ENCODE measurements at places on chromosomes 2 and 18.

- DNase-seq = no peak
Measured at GRCh38 chr2:99404797-99405669, 67.8 kb downstream of the EIF5B start.

DNA sequence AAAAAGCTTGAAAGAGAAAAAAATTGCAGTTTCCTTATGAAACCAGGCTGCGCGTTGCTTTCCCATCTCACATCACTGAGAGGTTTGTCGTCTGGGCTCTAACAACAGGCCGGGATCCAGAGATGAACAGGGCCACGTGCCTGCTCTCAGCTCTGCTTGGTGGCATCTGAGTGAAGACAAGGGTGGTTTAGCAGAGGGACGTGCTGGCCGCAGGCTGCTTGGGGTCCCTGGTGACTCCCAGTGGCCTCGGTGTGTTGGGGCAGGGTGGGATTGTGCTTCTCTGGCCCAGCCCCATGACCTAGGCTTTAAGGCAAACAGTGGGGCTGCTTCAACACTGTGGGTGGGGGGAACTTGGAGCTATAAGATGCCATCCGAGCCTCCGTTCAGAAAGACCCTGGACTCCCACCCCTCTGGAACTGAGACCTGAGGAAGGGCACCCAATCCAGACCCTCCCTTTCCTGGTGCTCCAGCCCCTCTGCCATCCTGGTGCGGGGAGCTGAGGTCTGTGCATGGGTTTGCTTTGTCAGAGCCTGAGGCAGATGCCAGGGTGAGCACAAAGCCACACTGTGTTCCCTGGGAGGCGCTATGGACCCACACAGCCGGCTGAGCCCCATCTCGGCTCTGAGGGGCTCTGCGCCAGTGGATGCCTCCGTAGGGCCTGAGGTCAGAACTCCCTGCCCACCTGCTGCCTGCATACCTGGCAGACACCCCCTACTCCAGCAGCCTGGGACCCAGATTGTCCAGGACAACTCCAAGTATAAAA lies 18.4 kb upstream of the HPCAL1 start:
- DNase-seq = no peak

DNA sequence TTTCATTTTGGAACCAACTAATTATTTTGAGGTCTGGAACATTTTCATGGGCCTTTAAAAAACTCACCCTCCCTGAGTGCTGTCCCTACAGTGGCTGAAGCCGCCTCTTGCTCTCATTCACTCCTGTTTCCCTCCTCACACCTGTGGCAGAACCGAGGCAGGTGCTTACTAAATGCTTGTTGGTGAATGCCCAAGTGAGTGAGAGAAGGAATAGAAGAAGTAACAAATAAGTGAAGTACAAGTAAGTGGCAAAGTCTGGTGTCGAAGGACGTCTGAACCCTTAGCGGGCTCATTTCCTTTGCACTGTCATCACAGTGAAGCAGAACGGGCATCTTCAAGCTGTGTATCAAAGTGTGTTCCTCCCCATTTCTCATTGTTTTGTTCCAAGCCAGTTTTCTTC lies 135.2 kb downstream of the RHBDD1 start:
- DNase-seq = no peak

DNA sequence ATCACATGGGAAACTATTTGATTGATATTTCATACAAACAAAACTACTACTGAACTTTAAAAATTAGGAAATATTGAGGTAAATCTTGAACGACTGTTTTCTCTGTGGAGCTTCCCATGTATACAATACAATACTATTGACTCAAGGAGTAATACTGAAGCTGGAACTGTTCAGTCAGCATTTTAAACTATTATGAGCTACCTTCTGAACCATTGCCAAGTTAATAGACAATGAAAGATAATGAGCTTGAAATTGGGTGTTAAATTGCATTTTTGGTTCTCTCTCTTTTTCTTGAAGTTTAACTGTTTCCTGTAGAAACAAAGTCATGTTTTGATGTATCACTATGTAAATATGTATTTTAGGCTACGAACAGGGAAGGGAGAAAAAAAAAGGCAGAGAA lies 569.2 kb downstream of the ZEB2 start:
- DNase-seq = no peak

DNA sequence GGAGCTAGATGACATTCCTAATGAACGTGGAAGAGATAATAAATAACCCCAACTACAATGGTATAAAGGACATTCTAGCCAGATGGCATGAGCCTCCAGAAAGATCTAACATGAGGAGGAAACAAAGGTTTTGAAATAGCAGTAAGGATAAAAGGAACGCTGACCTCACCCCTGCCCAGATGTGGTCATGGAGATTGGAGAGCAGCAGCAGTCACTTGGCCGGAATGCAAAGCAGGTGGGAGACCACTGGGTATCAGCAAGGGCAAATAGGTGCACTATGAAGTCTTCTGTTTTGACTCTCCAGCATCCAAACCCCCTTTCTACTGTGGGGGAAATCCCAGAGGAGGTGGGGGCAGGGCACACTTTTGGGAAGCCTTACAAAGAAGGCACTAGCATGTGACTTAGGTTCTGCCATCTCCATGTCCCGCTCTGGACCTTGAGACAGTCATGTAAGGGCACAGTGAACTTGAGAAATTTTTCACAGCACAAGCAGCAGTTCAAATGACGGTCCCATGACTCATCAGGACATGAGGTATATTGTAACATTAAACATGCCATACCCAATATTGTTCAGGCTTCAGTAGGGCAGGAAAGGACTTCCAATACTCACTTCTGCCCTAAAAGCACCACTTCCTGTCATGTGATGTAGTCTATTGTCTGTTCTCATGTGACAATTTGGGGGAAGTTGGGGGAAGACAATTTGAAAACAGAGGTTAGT lies 55.2 kb downstream of the METTL4 start:
- peak; percentile 18 for DNase-seq

DNA sequence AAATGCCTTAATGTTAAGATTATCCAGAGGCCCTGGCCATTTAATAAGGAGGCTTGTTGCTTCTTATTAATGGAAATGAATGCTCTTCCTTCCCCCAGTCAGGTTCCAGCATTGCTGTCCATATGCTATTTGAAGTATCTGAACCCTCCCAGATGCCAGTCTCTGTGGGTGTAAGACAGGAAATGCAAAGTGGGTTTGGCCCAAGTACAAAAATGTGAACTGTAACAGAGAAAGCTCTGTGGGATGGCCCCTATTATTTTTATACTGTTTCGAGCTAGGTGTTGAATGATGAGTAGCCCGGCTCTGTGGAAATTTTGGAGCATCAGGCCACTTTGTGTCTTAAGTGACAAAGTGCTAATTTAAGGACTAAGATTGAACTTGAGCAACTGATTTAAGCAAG lies 141.0 kb downstream of the UXS1 start:
- DNase-seq = peak; percentile 45

DNA sequence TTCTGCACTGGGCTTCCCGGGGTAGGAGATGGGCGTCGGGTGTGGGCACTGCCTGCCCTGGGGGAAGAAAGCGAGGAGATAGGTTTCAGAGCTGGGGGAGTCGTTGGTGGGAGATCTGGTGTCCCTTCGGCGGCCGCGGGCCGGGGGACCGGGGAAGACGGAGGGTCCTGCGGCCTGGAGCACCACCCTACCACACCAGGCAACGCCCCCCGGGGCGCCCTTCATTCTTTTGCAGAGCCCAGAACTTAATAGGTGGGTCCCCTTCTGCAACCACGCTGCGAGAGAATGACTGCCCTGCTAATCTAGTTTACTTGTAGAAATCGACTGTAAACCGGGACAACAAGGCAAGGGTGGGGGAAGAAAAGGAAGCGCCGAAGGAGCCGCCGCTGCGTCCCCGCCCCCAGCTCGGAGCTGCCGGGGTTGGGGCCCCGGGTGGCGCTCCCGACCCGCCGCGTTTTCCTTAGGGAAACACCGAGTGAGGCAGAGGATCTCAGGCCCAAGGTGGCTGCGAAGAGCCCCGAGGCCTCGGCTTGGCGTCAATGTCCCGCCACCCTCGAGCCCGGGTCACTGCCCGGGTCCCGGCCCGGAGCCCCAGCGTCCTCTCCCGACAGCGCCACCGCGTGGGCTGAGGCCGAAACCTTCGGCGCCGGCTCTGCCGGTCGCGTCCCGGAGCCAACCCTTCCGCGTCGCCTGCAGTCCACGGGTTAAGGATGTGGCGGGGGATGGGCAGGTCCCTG lies 5.4 kb upstream of the SATB2 start:
- peak; percentile 44 for DNase-seq

DNA sequence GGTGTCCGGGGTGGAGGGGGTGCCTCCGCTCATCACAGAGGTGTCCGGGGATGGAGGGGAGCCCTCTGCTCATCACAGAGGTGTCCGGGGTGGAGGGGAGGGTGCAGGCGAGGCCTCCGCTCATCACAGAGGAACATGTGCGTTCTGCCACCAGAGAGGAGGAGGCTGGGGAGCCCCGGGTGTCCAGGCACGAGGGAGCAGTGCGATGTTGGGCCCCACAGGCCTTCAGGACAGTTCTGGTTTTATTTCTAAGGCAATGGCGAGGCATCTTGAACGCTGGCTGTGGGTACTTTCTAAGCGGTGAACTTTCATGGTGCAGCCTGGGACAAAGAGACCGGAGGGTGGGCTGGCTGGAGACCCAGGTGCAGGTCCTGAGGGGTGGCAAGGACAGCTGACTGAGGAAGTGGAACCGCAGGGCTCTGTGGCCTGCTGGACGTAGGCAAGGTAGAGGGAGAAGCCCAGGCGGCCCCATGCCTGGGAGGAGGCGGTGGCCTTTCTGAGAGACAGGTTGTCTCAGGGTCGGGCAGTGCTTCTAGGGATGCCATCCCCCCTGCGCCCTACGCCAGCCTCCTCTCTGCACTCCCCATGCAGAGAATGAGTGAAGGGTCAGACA lies 196.6 kb upstream of the SALL3 start:
- DNase-seq = no peak

- DNase-seq = no peak
Measured at GRCh38 chr2:188984065-188984491, 9.9 kb downstream of the COL3A1 start.

- no peak for DNase-seq
Measured at GRCh38 chr2:170485254-170486026, 229.7 kb upstream of the SP5 start.

- DNase-seq = no peak
Measured at GRCh38 chr2:237474442-237474911, 12.6 kb upstream of the MLPH start.

GRCh38 chr2:121662656-121663055 lies 13.4 kb upstream of the CLASP1 start:
- DNase-seq = no peak

DNA sequence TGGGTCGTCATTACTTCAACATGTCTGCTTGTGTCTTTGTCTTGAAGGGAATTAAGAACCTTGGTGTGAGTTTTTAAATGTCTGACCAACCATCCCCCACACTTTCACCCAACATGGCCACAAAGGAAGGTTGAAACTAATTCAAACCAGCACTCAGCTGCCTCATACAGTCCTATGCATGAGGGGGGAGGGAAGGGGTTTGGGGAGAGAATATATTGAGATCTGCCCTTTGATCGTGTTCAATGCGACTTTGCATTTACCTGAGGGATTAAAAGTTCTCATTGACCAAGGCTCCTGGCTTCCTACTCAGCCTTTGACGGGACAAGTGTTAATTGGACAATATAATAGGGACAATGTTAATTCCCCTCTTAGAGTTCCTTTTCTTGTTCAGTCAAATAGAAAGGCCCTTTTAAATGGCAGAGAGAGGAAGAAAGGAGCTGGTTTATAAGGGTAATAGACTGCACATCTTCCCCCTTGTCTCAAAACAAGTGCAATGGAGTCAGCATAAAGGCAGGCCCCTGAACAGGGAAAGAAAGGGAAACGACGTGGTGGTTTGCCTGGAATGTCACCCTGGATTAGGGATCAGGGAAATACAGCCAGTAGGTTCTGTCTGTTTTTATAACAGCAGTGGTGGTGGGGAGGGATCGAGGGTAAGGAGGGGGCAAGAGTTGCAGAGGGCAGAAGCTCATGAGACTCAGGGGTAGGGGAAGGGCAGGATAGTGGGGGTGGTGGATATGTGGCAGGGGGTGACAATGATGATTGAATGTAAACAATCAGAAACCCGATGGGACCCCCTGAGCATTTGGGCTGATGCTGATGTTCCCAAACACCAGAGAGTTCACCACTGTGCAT lies 198.7 kb downstream of the MYCN start:
- no peak for DNase-seq

DNA sequence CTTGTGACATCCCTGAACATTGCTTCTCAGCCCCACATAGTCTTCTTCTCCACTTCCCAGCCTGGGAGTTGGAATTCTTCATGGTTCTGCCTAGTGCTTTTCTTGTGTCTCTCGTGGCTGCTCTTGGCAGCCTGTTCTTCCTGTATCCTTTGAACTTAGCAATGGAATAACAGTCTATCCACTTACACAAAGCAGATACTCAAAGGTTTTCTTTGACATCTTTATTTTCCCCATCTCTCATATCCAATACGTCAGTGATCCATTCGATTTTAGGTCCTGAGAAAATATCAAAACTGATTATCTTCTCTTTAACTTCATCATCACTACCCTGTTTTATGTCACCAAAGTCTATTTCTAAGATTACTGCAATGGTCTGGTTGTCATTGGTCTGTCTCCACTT lies 1091.2 kb upstream of the PIK3C3 start:
- no peak for DNase-seq

DNA sequence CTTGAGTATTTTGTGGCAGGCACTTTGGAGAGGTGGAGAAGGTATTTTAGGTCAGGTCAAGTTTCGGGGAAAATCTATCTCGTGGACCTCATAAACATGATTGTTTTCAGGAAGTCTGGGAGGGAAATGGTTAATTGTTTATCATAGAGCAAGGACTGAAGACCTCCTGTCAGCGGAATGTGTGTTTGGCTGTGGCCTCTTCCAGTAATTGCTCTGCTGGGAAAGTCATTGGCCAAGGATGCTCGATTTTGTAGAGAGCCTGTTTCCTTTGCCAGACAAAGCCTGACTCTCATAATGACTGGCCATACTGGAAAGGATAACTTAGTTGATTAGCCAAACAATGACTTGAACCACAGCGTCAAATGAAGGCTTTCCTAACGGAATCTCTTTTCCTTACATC lies 30.0 kb downstream of the IL1R2 start:
- DNase-seq = no peak

GRCh38 chr2:236875906-236876505 lies 209.7 kb upstream of the COPS8 start:
- DNase-seq = no peak

DNA sequence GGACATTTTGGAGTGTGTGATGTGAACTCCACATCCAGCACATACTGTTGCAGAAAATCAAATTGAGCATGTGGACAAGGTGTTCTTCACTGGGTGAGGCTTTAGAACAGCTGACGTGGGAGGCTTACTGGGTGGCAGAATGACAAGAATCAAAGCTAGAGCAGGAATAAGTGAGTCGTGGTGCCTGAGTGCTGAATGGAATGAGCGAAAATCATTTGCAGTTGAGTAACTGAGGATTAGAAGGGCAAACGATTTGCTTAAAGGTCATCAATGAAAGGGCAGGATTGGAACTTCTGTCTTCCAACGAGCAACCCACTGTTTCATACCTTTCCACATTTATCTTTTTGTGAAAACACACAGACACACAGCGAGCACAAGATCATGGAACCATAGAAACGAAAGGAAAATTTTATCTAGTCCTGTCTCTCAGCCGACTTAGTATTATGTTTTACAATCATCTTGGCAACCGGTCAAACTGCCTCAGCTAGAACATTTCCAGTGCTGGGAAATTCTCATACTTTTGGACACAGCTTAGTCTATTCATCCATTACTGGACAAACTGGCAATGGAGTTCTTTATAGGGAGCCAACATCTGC lies 7.2 kb upstream of the DAW1 start:
- DNase-seq = no peak

GRCh38 chr2:39620067-39620466 lies 45.6 kb upstream of the TMEM178A start:
- DNase-seq = peak; percentile 50
